Thoracic aorta endothelial cell (primary cell): ENCODE measurements at places on chromosomes 7 and 10. TPM values are rescaled to one million over a fixed set of nuclear protein-coding genes. Genes with fewer than 3 reads are reported as not detected.

The HOXA2 gene
- total RNA-seq = 1.6 and 2.2 TPM in 2 replicates

The OPALIN gene
- total RNA-seq = not detected in 2 replicates

The LRRC61 gene
- 0.13 and 0.36 TPM in 2 replicates for total RNA-seq

The SLC35G1 gene
- 4.3 and 5.6 TPM in 2 replicates for total RNA-seq

The PAX2 gene
- total RNA-seq = not detected in 2 replicates

The PRKAR2B gene
- total RNA-seq = 122 and 148 TPM in 2 replicates

The GPR37 gene
- total RNA-seq = 4.1 and 8.0 TPM in 2 replicates

The CYP3A5 gene
- not detected in 2 replicates for total RNA-seq

The DRGX gene
- not detected in 2 replicates for total RNA-seq

The GPR85 gene
- total RNA-seq = 0.53 and 6.2 TPM in 2 replicates

The DTX2 gene
- 5.3 and 6.5 TPM in 2 replicates for total RNA-seq

The PRKCQ gene
- total RNA-seq = 0.53 and 0.72 TPM in 2 replicates

The FAM131B gene
- total RNA-seq = 0.93 TPM in 2 replicates

The SFMBT2 gene
- 0.66 and 4.2 TPM in 2 replicates for total RNA-seq

The CYCS gene
- total RNA-seq = 102 and 127 TPM in 2 replicates

The HYAL4 gene
- 0.36 TPM in 1 of 2 replicates, not detected in the other for total RNA-seq

The PRTFDC1 gene
- total RNA-seq = 13.6 and 16.4 TPM in 2 replicates

The COL28A1 gene
- total RNA-seq = not detected in 2 replicates

The PSD gene
- total RNA-seq = 0.07 and 0.13 TPM in 2 replicates

The C7orf33 gene
- not detected in 2 replicates for total RNA-seq

The TCERG1L gene
- not detected in 2 replicates for total RNA-seq

The HECW1 gene
- not detected in 2 replicates for total RNA-seq

The SUN3 gene
- total RNA-seq = not detected in 2 replicates

The FAM13C gene
- 0.13 and 0.93 TPM in 2 replicates for total RNA-seq

The EGFR gene
- total RNA-seq = 3.8 and 5.1 TPM in 2 replicates
